Ascending aorta (tissue), 2 donors: ENCODE measurements at places on chromosomes 11 and 22. TPM values are rescaled to one million over a fixed set of nuclear protein-coding genes. Genes with fewer than 3 reads are reported as not detected.

DNA sequence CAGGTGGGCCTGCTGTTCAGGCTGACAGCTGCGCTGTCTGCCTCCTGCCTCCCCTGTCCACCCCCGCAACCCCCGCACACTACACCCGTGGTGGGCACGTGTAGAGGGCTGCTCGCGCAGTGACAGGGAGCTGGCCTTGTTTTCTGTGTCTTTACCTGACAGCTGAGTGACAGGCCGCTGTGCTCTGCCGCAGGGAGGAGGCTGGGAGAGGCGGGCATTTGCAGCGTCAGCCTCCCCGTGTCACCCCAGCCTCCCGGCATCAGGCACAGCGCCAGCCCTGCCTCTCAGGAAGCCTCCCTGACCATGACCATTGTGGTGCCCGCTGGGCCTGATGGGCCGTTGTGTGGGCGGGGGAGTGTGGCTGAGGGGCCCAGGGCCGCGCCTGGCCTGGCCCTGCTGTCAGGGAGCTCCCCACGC lies 32.0 kb upstream of the RELT start:
- no peak for DNase-seq
- peaks cover 24% of the 10 kb centered on the region for H3K4me1 ChIP-seq
- peaks cover 24% of the 10 kb centered on the region for H3K36me3 ChIP-seq
- H3K27me3 ChIP-seq = no peaks in the 10 kb centered on the region
- peak overlapping the region; percentile 81 for H3K27ac ChIP-seq
- peak overlapping the region; percentile 18 for H3K4me3 ChIP-seq

- no peaks in the 10 kb centered on the region for H3K4me1 ChIP-seq
- DNase-seq = no peak
- no peaks in the 10 kb centered on the region for H3K36me3 ChIP-seq
- H3K4me3 ChIP-seq = no peak overlapping the region
These were observed 115.0 kb upstream of the PAX6 start for GRCh38 chr11:31926106-31926505.

- no peaks in the 10 kb centered on the region for H3K4me1 ChIP-seq
These were observed 23.3 kb upstream of the POU2AF1 start for GRCh38 chr11:111402411-111402810.

DNA sequence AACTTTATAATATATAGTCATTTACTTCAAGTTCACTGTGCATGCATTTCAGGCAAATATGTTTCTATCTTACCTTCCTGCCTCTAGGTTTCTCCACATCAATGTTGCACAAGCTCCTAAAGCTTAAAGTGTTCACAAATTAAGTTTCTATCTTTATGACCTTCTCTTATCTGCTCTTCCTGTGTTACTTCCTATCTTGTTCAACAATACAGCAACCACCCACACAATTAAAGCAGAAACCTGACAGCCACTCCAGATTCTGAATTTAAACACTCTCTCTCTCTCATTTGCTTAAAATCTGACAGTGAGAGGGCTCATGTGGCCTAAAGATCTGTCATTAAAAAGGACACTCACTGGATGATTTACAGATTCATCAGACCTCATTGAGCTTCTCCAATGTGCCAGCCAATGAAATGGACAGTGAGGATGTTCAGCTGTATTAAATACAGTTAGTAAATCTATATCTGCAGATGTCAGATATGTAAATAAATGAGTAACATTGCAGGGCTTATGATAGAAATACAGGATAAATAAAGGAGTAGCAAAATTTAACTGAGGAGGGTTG lies 10.9 kb downstream of the PDGFD start:
- no peaks in the 10 kb centered on the region for H3K36me3 ChIP-seq
- H3K4me3 ChIP-seq = no peak overlapping the region
- no peaks in the 10 kb centered on the region for H3K27me3 ChIP-seq
- no peak overlapping the region for H3K27ac ChIP-seq

- H3K27ac ChIP-seq = no peak overlapping the region
- H3K27me3 ChIP-seq = no peaks in the 10 kb centered on the region
- no peaks in the 10 kb centered on the region for H3K4me1 ChIP-seq
- H3K4me3 ChIP-seq = no peak overlapping the region
These were observed 117.5 kb upstream of the TOP3B start for GRCh38 chr22:22099833-22100812.

DNA sequence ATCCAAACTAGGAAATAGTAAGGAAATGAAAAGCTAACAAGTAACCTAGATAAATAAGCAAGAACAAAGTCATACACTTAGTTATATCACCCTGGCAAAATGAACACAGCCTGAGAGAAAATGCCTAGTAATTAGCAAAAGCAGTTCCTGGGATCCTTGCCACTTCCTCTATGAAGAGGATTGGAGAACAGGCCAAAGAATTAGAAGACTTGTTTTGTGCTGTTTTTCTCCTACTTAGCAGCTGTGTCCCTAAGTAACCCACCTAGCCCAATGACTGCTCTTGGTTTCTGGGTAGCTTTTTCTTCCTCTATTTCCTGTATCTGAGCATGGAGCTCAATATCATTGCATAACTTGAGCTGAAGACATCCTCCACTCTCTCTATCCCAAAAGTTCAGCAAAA lies 713.9 kb downstream of the ETS1 start:
- H3K27ac ChIP-seq = no peak overlapping the region
- H3K27me3 ChIP-seq = no peaks in the 10 kb centered on the region
- H3K36me3 ChIP-seq = no peaks in the 10 kb centered on the region
- DNase-seq = no peak

GRCh38 chr11:3135481-3136440 lies 29.3 kb downstream of the OSBPL5 start:
- H3K4me1 ChIP-seq = no peaks in the 10 kb centered on the region
- no peak overlapping the region for H3K27ac ChIP-seq
- H3K36me3 ChIP-seq = peaks cover 3% of the 10 kb centered on the region
- H3K4me3 ChIP-seq = no peak overlapping the region

DNA sequence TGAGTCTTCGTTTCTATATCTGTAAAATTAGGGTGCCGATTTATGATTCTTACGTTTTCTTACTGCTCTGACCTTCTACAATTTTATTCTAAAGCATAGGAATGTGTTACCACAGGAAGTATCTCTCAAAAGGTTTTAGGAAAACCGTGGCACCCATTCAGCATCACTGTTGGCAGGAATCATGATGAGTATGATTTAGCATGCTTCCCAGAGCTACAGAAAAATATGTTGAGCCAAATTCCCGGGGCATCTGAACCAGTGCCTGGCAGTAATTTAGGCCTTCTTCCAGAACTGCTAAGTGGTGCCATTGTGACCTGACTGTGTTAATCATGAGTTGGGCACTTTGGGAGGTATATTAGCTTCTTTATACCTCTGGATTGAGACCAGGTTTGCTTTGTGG lies 605.0 kb upstream of the RAG2 start:
- no peak overlapping the region for H3K27ac ChIP-seq
- no peaks in the 10 kb centered on the region for H3K4me1 ChIP-seq
- no peak overlapping the region for H3K4me3 ChIP-seq
- DNase-seq = no peak

DNA sequence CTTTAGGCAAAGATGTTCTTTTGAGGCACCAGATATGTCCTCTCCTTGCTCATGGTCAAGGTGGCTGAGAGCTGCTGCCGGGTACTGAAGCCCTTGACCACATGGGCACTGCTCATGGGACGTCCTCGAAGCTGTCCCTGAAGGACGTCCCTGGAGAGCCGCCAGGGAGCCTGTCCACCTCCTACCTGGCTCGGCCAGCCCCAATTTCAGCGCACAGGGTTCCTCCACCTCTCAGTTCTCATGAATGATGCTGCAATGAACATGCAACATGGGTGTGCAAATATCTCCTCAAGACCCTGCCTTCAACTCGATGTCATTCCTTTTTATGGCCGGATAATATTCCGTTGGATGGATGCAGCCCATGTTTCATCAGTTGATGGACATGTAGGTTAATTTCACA lies 24.4 kb upstream of the TOLLIP start:
- DNase-seq = no peak
- H3K4me3 ChIP-seq = no peak overlapping the region
- no peaks in the 10 kb centered on the region for H3K27me3 ChIP-seq
- H3K36me3 ChIP-seq = no peaks in the 10 kb centered on the region
- no peak overlapping the region for H3K27ac ChIP-seq

DNA sequence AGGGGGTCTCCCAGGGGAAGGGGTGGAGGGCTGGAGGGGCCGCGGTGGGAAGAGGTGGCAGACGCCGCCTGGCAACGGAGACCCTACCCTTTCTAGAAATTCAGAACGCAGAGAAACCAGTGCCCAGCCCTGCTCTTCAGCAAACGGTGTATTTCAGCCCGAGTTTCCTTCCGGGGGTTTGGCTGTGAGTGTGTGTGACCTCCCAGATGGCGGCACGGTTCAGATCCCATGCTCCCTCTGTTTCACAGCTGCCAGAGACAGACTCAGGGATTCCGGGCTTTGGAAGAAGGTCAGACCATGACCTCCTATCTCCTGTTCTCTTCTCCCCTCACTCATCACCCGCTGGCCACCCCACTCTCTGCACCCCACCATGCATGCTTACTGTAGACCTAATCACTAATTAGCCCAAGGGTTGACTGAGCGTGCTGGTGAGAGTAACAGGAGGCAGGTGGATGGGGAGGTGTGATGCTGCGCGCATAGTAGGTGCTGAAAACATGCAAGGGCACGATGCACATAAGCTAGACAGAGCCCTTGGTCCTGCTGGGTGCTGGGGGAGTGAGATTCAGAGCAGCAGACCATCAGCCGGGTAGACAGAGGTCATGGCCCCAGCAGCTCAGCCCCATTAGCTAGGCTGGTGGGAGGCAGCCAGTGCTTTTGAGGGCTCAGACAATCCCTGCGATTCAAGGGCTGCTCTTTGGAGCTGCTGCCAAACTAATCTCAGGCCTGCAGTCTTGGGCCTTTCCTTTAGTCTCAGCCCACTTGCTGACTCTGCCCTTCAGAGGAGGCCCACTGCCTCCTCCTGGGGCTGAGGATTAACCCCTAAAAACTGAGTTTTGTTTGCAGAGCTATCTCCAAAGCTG lies 256.5 kb upstream of the CADM1 start:
- H3K27ac ChIP-seq = no peak overlapping the region
- H3K4me3 ChIP-seq = peak overlapping the region; percentile 75
- no peaks in the 10 kb centered on the region for H3K27me3 ChIP-seq
- H3K36me3 ChIP-seq = no peaks in the 10 kb centered on the region
- DNase-seq = no peak

DNA sequence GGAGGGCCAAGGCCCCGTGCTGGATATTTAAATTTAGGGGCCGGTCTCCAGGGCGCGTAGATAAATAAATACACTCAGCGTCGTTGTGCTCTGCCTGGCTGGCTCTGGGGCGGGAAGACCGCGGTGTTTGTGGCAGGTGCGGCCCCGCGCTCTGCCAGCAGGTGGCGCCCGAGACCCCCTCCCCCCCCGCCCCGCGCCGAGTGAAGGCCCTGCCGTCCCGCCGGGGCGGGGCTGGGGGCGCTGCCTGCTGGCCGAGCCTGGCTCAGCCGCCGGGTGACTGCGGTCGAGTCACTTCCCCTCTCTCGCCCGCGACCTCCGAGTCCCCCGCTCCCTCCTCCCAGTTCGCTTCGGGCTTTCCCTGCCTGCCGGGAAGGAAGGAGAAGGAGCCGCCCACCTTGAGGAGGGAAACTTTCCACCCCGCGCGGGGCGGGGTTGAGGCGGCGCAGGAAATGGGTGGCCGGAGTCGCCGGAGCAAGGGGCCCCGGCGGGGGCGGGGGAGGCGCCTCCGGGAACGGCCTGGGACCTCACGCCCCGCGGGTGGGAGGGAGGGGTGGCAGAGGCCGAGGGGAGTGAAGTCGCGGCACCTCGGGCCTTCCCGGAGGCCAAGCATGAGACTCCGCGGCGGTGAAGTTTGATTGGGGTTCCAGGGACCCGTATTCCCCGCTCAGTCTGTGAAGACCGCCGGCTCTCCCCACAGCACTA lies 1.6 kb upstream of the EHBP1L1 start:
- no peaks in the 10 kb centered on the region for H3K27me3 ChIP-seq
- peaks cover 10% of the 10 kb centered on the region for H3K36me3 ChIP-seq
- H3K4me3 ChIP-seq = peak overlapping the region; percentile 95
- DNase-seq = peak; percentile 83
- peak overlapping the region; percentile 99 for H3K27ac ChIP-seq

DNA sequence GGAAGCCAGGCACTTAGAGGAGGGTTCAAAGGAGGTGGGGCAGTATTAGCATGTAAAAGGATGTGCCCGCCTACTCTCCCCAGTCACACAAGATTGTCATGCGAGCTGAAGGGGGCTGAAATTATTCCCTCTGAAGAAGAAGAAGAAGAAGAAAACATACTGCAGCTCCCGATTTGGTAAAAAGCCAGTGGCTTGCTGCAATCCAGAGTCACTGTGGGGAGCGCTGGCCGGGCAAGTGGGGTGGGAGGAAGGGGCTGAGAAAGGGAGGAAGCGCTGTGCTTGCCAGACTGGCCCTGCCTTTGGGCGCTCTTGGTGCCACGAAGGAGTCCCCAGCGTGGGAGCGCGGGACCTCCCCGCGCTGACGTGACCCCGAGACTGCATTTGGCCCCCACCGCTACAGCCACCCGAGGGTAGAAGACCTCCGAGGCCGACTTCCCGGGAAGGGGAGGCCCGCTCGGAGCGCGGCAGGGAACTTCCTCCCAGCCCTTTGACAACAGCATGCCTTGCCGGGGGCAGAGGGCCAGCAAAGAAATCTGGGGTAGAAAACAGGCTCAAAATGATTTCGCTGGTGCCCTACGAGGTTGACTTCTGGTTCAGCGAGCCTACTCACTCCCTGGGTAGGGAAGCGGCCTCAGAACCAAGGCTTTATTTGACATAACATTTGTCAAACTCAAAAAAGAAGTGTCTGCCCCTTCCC lies 906.3 kb downstream of the DLG2 start:
- no peaks in the 10 kb centered on the region for H3K36me3 ChIP-seq
- H3K4me1 ChIP-seq = no peaks in the 10 kb centered on the region
- no peaks in the 10 kb centered on the region for H3K27me3 ChIP-seq
- H3K27ac ChIP-seq = no peak overlapping the region

Gene MMP8
- not detected for total RNA-seq

Gene TMPRSS5
- total RNA-seq = not detected

Gene OTOG
- total RNA-seq = not detected

Gene ZP1
- total RNA-seq = not detected

Gene RIMBP3B
- not detected for total RNA-seq

Gene SLC22A25
- total RNA-seq = not detected

Gene OSBP2
- 0.53 TPM for total RNA-seq

Gene OR8D1
- not detected for total RNA-seq

Gene GATD1
- total RNA-seq = 12.2 TPM

Gene GRIA4
- not detected for total RNA-seq
